ENCODE measurements at places on chromosomes 12 and 14.

GRCh38 chr12:26535826-26536225, 297.2 kb downstream of the ITPR2 start:
- no peak for DNase-seq

- DNase-seq: no peak
Measured at GRCh38 chr14:43535231-43535838, 971.7 kb downstream of the FSCB start.

- DNase-seq: no peak
Measured at GRCh38 chr12:53645165-53645564, 19.0 kb upstream of the ATF7 start.

GRCh38 chr12:12297201-12297830, 30.5 kb upstream of the LRP6 start:
- no peak for DNase-seq

GRCh38 chr14:104136472-104137296, 1.7 kb upstream of the KIF26A start:
- DNase-seq: no peak

- DNase-seq: no peak
Measured at GRCh38 chr12:102593134-102593533, 112.8 kb upstream of the IGF1 start.

- no peak for DNase-seq
Measured at GRCh38 chr12:42236017-42236416, 2.0 kb downstream of the YAF2 start.

DNA sequence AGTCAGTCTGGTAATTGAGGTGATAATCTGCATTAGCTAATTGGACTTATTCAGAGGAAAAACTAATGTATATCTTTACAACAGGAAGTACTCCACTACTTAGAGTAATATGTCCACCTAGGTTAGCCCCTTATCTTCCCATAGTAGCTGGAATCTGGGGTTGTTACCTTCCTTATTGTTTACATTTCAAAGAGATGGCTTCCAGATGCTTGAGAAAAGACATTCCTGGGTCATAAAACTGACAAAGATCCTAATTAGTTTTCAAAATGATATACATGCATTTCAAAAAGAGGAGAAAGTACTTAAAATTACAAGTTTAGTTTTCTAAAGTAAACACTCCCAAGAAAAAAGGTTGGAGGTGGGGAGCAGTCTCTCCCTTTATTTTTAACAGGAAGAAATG, 78.1 kb downstream of the RPL10L start:
- no peak for DNase-seq

DNA sequence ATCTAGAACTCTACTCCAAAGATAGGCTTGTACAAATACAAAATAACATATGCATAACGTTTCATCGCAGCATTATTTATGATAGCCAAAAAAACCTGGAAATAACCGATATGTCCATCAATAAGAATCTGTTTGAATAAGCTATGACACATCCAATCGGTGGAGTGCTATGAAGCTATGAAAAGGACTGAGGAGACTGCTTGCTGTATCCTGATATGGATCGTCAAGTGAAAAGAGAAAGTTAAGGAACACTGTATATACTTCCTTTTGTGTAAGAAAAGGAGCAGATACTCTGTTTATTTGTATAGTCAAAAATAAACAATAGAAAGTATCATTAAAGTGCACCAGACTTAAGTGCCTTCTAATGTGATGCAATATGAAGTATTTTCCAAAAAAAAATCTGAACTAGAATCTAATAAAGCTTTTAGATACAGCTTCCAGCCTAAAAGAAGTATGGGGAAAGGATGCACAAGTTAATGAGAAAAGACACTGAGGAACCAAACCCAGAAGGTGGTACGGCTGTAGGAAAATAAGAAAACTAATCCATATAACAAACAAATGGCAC, 645 bp upstream of the KLHDC1 start:
- DNase-seq: no peak

DNA sequence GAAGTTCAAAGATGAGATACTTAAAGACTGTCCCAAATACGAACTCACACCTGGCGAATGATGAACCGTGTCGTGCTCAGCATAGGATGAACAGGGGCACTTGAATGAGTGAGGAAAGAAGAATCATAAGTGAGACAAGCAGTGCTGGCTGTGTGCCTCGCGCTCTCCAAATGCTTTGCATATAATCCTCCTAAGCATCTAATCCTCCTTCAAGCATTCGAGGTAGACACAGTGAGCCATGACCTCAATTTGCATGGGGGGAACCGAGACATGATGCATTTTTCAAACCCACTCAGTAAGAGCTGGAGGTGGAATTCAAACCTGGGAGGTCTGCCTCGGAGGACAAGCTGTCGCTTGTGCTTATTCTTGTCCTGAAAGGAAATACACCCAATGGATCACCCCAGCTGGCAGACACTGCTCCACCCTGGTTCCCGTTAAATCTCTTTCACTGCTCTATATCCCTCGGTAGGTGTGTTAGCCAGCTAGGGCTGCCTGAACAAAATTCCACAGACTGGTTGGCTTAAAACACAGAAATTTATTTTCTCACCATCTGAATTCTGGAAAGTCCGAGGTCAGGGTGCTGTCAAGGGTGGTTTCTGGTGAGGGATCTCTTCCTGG, 274.0 kb downstream of the SLC15A4 start:
- DNase-seq: no peak

- DNase-seq: no peak
Measured at GRCh38 chr12:5967645-5968415, 22.8 kb upstream of the ANO2 start.

DNA sequence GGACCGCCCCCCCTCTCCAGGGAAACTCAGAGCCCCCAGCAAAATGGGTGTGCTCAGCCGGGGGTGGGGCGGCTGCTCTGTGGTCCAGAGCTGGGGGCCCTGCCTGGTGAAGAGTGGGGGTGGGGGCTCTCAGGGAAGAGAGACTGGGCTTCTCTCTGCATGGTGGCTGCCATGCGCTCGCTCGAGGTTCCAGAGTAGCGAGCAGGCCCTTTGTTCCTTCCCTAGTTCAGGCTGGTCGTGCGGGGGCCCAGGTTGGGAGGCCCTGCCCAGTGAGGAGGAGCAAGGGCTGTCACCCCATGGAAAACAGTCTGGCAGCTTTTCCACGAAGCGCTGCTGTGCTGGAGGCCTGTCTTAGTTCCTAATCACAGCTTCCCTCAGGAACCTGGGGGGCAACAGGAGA, 134.6 kb downstream of the AEBP2 start:
- DNase-seq: no peak

DNA sequence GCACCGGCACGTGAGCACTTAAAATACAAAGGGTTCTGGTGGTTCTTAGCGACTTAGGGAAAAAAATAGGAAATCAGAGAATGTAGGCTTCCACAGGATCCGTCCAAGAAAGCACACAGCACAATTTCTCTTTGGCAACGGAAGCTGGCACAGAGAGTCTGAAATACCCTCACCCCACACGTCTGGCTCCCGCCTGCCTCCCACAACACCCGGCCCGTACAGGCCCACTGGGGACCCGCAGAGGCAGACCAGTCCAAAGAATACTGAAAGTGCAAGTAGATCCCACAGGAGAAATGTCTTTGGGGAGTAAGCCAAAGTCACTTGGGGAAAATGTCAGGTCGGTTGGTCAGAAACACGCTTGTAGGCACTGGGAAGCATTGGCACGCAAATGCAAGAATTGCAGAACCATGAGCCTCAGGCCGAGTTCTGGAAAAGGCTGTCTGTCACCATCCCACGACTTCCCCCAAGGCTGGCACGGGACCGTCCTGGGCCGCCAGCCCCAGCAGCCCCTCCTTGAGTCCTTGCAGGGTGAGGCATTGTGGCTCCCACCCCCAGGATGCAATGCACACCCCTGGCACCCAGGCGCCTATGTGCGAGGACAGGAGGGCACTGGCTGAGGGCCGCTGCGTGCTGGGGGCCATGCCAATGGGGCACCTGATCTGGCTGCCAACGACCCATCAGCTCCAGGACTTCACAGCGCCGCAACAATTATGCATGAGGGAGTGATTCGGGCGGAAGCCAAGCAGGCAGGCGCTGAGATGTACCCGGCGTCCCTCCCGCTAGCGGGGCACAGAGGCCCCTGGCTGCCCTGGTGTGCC, 29.7 kb downstream of the CHGA start:
- no peak for DNase-seq

- no peak for DNase-seq
Measured at GRCh38 chr14:99568567-99569560, 35.1 kb downstream of the CCDC85C start.

DNA sequence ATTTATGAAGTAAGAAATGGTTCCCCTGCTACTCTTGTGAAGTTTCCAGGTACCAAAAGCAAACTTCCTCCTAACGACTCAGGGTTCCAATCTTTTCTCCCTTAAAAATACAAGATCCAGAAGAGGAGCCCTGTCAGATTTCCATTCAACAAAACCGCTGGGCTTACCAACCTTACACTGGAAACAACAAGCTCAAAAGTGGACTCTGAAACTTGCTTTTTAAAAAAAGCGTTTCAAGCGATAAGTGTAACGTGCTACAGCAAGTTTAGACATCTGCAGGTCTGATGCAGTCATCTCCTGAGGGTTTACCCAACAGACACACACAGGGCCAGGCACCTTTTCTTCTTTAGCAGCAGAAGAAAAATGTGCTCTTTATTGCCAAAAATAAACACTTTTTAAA, 6.9 kb upstream of the CREBL2 start:
- no peak for DNase-seq

DNA sequence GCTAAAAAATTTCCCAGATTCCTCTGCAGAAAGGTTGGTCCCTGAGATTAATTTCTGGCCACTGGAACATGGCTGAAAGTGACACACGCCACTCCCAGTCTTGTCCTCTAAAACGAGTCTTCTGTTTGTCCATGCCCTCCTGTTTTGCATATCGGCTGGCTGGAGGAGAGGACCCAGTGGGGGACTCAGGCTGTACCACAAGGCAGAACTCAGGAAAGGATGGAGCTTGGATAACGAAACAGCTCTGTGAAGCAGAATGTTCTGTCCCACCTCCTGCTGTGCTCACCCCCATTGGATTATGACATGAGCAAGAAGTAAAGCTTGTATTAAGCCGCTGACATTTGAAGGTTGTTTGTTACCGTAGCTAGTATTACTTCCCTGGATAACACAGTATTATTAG, 856.2 kb downstream of the BCL11B start:
- DNase-seq: no peak

DNA sequence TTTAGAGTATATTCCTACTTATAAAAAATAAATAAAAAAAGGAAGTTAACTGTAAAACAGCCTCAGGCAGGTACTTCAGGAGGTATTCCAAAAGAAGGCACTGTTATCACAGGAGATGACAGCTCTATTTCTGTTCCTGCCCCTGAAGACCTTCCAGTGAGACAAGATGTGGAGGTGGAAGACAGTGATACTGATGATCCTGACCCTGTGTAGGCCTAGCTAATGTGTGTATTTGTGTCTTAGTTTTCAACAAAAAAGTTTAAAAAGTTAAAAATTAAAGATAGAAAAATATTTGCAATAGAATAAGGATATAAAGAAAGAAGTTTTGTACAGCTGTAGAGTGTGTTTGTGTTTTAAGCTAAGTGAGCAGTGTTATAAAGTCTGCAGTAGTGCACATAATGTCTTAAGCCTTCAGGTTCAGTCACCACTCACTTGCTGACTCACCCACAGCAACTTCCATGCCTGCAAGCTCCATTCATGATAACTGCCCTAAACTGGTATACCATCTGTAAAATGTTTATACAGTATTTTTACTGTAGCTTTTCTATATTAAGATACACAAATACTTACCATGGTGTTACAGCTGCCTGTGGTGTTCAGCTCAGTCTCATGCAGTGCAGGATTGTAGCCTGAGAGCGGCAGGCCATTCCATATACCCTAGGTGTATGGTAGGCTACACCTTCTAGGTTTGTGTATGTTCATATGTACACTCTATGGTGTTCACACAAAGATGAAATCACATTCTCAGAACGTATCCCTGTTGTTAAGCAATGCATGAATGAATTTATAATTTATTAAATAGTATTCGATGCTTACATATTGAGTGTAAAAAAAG, 121.1 kb downstream of the ANO6 start:
- DNase-seq: no peak

DNA sequence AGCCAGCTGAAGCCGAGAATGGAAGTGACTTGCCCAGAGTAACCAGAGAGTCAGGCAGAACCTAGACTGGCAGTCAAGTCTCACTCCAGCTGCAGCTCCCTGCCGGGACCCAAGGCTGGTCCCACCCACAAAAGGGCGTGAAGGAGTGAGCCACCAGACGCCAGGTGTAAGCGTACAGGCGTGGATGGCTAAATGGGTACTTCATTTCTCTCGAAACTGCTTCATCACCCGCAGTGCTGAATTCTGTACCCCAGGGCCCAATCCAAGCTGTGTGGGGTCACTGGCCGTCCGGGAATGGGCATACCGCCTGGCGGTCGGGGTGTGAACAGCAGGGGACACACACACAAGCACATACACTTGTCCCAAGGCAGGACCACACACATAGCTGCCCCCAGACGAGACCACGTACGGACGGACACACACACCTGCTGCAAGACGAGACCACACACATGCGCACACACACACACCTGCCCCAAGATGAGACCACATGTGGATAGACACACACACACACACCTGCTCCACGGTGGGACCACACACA, 34.8 kb downstream of the DEGS2 start:
- DNase-seq: no peak

DNA sequence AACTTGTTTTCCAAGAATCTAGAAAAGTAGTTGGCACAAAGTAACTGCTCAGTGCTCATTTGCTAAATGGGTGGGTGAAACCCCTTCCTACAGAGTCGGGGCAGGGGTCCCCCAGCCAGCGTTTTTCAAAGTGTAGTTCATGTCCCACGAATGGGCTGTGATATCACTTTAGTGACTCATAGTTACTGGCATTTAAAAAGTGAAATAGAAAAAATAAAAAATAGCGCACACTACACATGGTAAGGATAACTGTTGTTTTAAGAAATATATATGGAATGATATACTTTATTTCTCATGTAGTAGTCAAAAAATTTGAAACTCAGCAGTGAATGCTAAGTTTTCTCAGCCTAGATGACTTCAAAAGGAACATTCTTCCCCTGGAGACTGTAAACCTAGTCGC, 250.4 kb downstream of the CHST11 start:
- DNase-seq: no peak

DNA sequence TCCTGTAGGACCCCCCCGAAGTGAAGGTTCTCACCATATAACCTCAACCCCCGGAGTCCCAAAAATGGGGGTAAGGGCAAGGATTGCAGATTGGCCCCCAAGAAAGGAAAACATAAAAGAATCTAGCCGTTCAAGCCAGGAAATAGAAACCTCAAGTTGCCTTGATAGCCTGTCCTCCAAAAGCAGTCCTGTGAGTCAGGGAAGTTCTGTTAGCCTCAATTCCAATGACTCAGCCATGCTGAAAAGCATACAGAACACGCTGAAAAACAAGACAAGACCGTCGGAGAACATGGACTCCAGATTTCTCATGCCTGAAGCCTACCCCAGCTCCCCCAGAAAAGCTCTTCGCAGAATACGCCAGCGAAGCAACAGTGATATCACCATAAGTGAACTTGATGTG, 344.2 kb upstream of the RGS6 start:
- DNase-seq: no peak

GRCh38 chr12:81252228-81252627, 174.3 kb downstream of the ACSS3 start:
- no peak for DNase-seq

- no peak for DNase-seq
Measured at GRCh38 chr12:53567961-53568808, 58.0 kb downstream of the ATF7 start.

GRCh38 chr12:85509857-85510256, 229.8 kb downstream of the ALX1 start:
- no peak for DNase-seq

All from CD4-positive, alpha-beta T cell treated with Interleukin-4 for 1 hour (primary cell).